Left renal pelvis (tissue), 4 donors: ENCODE measurements at places on chromosomes 11 and 22.
A peak's percentile ranks its signal among the peaks of the same experiment; 100 is the strongest.

- peak; percentile 29 for DNase-seq
These were observed 71.2 kb downstream of the PHF21A start for GRCh38 chr11:46050003-46050461.

DNA sequence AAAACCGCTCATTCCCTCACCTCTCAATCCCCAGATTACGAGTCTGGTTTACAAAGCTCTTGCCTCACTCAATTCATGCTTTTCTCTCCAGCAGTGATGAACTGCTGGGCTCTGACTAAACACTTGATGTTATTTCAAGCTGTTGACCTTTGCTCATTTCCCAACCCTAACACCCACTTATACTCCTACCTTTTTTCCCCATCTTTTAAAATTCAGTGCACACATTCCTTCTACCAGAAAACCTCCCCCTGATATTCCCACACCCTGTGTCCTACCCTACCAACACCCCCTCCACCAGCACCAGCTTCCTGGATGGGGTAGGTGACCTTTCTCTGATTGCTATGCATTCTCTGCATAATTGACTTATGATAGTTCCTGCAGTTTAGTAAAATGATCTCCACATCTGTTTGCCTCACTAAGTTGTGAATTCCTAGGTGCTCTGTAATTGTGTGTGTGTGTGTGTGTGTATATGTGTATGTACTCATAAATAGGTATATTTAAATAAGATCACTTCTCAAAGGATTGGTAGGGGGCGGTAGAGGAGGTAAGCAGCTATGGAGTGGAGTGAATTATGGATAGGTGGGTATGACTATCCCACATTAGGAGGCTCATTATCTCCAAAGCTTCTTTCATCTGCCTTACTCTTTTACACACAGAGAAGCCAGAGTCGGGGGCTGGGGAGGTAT, 842 bp downstream of the HEPACAM start:
- no peak for DNase-seq

DNA sequence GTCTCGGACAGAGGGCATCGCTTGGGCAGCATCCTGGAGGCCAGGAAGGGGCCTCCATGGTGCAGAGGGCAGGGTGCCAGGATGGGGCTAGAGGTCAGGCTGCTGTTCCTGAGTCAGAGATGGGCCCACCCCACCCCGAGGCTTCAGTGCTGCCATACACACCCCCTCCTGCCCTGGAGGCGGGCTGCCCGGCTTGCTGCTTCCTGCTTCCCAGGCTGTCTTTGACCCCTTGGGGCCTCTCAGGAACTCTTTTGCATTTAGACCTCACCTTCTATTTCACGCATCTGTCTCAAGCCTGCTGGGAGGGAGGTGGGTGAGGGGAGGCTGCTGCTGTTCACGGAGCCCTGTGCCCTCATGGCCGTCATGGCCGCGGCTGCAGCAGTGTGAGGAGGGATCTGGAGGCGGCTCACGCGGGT, 6.6 kb upstream of the GRAMD4 start:
- DNase-seq = no peak

GRCh38 chr22:30208631-30209603, 37.6 kb downstream of the LIF start:
- no peak for DNase-seq

DNA sequence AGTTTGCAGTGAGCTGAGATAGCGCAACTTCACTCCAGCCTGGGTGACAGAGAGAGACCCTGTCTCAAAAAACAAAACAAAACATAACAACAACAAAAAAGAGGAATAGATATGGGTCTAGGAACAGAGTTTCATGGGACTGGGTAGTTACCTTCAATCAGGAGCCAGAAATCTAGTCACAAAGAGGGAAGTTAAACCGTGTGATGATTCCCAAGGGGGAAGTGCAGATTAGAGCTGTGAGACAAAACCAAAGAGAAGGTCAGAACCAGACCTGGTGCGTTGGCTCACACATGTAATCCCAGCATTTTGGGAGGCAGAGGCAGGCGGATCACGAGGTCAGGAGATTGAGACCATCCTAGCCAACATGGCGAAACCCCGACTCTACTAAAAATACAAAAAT, 42.1 kb upstream of the LARGE1 start:
- DNase-seq = no peak

- no peak for DNase-seq
These were observed 27.9 kb upstream of the KRTAP5-7 start for GRCh38 chr11:71499125-71499524.

- DNase-seq = no peak
These were observed 140.0 kb upstream of the MTMR2 start for GRCh38 chr11:96063886-96064285.

DNA sequence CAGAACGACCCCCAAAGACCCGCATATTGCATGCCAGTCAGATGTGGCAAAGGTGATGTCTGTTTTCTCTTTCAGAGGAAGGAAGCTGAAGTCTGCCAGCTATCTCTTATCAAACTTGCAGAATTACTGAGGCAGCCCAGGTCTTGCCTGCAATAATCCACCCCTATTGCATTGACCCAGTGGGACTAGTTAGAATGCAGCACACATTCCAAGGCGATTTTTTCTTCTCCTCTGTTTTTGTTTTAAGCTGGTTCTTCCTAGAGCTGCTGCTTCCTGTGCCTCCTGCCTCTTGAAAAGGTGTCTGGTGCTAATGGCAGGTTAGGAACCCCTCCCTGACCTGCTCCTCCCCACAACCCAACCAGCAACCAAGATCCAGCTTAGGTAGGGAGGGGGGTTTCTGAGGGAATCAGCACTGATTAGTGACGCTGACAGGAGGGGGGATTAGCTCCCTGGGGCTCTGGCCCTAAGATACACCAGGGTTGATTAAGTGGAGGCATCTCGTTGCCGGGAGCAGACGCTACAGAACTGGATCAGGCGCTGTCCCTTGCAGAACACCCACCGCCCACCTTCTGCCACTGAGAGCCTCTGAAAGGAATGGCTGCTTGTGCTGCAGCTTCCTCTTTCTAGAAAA, 2.8 kb downstream of the NTM start:
- DNase-seq = no peak

DNA sequence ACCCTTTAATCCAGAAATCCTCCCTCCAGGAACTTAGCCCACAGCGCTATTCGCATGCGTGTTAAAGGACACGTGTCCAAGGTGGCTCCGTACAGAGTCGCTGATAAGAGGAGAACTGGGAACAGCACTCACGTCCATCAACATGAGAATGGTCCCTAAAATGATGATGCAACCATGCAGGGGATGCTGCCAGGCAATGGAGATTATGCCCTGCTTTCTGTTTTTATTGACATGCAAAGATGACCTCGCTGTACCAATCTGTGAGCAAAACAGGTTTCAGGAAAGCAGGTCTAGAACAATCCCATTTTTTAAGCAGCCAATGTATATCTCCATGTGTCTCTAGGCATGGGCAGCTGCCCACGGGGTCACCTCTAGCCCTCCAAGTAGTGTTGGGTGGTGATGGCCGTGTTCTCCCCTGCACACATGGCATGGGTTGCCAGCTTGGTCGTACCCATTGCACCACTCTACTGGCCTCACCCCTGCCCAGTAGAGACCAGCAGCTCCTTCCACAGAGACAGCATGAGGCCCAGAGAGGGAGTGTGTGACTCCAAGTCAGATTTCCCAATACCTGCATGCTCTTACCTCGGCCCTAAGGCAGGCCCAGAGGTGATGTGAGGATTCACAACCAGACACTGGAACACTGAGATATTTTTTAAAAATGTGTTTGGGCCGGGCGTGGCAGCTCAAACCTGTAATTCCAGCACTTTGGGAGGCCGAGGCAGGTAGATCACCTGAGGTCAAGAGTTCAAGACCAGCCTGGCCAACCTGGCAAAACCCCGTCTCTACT, 68.3 kb upstream of the LINC01488 start:
- no peak for DNase-seq

DNA sequence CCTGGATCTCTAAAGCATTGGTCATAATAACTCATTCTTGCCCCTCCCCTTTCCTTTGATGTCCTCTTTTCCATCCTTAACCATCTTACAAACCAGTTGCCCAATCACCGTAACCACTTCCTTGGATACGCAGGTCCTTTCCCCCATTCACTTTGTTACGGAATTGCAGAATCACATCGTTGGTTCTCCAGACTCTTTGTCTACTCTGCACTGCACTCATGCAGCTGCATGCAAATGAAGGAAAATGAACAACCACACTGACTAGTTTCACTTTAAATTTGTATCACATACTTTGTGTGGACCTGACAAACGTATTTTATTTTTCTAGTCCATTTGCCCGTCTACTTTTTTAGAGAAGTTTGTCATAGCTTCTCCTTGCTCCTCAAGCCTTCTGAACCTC, 69.9 kb downstream of the SLC5A12 start:
- DNase-seq = no peak

DNA sequence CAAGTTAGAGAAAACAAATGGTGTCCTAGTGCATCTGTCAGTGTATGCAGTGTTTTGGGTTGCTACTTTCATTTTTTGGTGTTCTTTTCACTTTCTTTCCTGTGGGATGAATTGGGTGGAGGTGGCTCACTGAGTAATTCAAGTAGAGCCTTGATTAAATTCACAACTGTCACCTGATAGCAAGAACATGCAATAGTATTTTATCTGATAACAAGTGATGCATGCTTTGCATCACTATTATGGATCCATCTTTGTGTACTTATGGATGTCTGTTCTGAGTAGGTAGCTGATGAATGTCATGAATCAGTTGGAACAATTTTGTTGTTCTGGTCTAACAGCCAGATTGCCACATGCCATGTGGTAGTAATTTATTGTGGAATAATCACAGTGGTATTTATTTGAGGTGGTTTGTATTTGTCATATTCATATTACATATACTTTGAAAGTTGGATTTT, 87.5 kb downstream of the DDX10 start:
- DNase-seq = no peak

DNA sequence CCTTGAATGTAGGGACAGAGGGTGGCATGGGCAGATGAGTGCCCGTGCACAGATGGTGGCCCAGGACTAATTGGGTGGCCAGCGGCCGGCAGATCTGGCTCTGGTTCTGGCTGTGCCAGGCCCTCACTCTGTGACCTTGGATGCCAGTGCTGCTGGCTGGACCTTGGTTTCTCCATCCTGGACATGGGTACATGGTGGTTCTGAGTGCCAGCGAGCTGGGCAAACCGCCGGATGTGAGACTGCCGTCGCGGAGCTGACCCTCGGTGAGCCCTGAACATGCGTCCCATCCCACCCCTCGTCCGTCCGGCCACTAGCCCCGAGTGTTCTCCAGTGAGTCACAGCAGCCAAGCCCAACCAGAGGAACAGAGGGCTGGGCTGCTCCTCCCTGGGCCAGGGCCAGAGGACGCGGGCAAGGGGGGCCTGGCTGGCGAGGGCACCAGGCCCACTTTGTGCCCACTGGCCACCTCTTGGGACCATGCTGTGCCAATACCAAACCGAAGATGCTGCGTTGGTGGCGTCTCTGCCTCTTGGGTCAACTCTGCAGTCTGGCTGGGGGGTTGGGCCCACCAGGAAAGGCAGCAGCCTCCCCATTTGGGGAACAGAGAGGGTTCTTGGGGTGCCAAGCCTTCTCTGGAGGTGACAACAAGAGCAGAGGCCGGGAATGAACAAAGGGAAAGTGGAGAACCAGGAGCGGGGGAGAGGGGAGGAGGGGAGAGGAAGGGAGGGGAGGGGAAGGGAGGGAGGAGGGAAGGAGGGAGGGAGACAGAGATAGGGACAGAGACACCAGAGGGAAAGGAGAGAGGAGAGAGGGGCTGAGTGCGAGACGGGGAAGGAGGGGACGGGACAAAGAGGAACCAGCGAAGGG, 10.7 kb downstream of the LSP1 start:
- no peak for DNase-seq

DNA sequence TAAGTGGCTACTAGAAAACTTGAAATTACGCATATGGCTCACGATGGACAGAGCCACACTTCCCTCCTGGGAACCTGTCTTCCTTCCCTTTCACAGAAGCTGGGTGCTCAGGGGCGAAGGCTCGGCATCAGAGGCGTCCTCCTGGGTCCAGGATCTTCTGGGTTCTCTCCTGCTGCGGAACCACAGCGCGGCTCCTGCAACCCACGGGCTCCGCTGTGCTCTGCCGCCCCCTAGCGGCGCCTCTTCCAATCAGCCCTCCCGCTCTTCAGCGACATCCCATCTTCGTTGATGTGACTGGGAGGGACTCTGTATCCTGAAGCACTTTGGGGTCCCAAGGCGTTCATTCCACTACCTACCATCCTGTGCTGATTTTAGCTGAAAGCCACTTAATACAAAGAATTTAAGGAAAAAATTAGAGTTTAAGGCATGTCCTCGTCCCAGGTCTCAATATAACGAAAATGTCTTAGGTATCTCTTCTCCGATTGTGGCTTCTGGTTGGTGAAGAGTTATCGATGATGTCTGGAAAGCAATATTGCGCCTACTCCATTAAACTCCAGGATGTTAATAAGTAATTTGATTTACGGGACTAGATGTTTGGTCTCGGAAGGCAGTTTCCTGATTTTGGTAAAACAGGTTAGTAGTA, 14.8 kb upstream of the RPS3 start:
- peak; percentile 39 for DNase-seq

GRCh38 chr11:66787934-66788758, 55.1 kb upstream of the RCE1 start:
- no peak for DNase-seq

- DNase-seq = no peak
These were observed 116.0 kb upstream of the ANO1 start for GRCh38 chr11:69962152-69962551.

- DNase-seq = no peak
These were observed 22.0 kb downstream of the IFT27 start for GRCh38 chr22:36753916-36754315.

DNA sequence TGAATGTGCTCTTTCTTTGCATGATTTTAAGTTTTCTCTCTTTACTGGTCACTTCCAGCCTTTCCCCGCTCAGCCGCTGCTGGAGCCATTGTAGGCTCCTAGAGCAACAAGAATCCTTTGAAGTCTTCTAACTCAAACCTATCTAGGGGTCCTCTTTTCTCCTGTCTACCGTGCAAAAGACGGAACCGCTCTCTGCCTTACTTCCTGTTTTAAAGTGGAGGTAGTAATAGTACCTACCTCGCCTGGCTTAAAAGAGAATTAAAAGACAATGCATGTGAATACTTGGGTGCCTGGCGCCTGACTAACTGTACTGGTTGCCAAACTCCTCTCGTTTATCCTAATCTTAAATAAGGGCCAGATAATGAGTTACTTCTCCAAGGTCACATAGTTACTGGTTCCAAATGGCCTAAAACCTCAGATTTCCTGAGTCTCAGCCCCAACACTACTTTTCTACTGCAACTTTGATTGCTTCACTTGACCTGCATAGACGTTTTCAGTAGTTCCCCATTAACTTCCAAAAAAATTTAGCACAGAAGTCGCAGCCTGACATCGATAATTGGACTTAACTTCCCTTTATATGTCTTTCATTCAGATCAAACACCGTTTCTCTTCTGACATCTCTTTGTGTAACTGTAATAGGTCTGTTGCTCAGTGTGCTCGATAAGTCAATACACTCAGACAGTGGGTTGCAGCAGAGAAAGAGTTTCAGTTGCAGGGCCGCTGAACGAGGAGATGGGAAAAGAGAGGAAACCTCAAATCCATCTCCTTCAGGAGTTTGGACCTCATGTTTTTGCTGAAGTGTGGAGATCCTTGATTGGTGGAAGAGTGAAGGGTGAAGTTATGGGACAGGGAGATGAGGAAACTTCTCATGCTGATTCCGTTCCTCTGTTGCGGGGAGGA, 891 bp downstream of the SAMM50 start:
- DNase-seq = no peak
